ENCODE measurements at places on chromosomes 16 and 17.

DNA sequence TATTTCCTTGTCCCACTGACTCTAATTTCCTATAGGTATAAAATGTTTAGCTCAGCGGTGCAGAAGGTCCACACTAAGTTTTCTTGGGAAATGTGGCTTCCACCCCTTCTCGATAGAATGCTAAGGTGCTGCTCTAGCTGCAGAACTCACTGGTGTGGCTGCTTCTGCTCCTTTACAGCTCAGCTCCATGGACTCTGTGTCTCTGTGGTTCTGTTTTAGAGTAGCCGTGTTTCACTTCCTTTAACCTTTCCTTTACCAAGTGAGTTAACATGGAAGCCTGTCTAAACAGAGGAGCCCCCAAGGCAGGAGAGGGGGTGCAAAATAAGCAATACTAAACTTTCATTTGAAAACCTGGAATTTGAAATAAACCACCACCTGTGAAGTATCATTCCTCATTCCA, 65.3 kb downstream of the SPECC1 start:
- DNase-seq: no peak

- DNase-seq: no peak
Measured at GRCh38 chr17:15498107-15498506, 30.7 kb upstream of the CDRT4 start.

DNA sequence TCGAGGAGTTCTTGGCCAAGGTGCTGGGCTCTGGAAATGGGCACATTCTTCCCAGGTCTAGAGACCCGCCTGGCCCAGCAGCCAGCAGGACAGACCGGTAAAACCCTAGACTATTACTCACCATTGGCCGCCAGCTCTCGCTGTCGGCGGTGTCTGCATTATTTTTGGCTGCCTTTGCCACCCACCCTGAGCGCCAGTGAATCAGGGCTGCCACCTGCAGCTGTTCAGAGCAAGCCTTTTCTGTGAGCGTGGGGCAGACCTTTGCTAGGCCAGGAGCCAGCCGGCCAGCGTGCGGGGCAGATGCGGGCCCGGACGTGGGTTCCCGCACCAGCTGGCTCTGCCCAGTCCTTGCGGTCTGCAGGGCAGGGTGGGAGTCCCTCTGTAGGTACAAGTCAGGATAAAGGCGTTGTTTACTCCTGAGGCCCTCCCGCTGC, 15.8 kb upstream of the CLEC18A start:
- no peak for DNase-seq

- DNase-seq: no peak
Measured at GRCh38 chr16:51321251-51321650, 170.2 kb upstream of the SALL1 start.

DNA sequence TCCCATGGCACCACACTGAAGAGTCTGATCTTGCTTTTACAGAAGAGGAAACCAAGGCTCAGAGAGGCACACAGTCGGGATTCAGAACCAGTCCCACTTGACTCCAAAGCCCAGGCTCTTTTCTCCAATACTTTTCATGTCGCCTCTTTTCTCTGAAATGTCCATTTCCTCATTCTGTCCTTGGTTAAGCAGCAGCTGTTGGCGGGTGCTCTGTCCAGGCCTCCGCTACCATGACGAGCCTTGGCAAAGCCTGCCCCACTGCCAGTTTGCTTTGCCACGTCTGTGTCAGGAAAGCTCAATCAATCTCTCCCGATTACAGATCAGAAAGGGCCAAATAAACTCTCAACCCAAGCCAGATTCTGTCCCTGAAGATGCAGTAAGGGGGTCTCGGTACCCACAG, 9.1 kb upstream of the CEP295NL start:
- no peak for DNase-seq

Data from HuH-7.5 (cell line).